ENCODE measurements at places on chromosomes 13 and 19.
A peak's percentile ranks its signal among the peaks of the same experiment; 100 is the strongest.

DNA sequence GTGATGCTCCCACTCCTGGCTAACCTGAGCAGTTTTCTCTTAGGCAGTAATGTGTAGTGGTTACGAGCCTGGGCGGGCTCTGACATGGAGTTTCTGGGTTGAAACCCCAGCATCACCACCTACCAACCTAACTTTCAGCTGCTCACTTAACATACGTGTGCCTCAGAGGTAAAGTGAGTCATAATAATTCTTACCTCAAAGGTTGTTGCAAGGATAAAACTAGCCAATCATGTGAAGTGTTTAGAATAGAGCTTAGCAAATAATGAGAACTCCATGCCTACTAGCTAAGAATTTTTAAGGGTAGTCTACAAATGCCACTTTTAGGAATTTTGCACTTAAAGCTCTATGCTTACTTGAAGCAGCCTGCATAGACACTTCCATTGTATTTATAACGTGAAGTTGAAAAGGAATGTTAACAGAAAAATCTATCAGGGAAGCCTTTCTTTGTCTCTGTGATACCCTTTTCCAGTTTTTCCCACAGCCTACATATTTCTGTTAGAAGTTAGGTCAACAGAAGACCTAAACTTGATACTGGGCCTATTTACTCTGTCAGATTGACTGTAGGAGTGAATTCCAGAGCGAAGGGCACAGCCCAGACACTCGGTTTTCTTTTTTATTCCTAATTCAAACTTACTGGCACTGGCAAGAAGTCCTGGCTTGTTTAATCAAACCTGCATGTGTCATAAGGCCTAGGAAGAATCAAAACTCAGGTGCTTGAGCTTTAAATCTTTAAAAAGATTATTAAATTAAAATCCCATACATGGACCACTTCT lies 90.7 kb downstream of the FREM2 start:
- DNase-seq: no peak
- no peaks in the 10 kb centered on the region for H3K27me3 ChIP-seq
- no peak overlapping the region for H3K27ac ChIP-seq
- no peaks in the 10 kb centered on the region for H3K4me1 ChIP-seq
- H3K4me3 ChIP-seq: no peak overlapping the region
- H3K36me3 ChIP-seq: no peaks in the 10 kb centered on the region

DNA sequence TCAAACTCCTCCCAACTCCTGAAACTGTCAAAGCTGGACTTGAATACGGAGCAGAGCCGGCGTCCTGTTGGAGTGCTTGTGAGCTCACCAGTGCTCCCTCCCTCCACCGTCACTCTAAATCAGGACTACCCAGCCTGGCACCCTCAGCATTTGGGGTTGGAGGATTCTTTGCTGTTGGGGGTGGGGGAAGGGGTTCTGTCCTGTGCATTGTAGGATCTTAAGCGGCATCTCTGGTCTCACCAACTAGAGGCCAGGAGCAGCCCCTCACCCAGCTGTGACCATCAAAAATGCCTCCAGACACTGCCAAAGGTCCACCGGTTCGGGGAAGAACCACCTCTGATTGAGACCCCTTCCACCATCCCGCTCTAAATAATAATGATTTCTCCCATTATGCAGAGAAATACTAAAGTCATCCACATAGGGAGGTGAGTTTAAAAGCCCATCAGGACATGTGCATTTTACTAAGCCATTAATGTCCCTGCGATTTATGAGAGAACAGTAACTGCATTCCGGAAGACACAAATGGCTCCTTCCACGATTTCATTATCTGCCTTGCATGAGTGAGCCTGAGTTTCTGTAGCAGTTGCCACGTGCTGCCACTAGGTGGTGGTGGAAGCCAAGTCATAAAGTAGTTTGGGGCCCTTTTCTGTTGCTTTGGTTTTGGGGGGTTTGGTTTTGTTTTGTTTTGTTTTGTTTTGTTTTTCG lies 16.1 kb upstream of the USP29 start:
- no peaks in the 10 kb centered on the region for H3K4me1 ChIP-seq
- H3K36me3 ChIP-seq: no peaks in the 10 kb centered on the region
- H3K27me3 ChIP-seq: peaks cover 13% of the 10 kb centered on the region
- no peak overlapping the region for H3K4me3 ChIP-seq

DNA sequence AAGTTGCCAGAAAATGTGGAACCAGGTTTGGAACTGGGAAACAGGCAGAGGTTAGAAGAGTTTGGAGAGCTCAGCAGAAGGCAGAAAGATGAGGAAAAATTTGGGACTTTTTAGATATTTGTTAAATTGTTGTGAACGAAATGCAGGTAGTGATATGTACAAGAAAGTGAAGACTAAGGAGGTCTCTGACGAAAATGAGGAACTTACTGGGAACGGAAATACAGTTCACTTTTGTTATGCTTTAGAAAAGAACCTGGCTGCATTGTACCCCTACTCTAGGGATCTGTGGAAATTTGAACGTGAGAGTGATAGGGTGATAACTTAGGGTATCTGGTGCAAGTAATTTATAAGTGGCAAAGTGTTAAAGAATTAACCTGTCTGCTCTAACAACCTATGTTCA lies 632.4 kb downstream of the SLITRK5 start:
- no peaks in the 10 kb centered on the region for H3K27me3 ChIP-seq
- no peak overlapping the region for H3K4me3 ChIP-seq
- no peak overlapping the region for H3K27ac ChIP-seq
- no peaks in the 10 kb centered on the region for H3K4me1 ChIP-seq

- no peak overlapping the region for H3K4me3 ChIP-seq
- H3K27me3 ChIP-seq: no peaks in the 10 kb centered on the region
- H3K27ac ChIP-seq: no peak overlapping the region
- H3K36me3 ChIP-seq: no peaks in the 10 kb centered on the region
Observed at GRCh38 chr19:53600217-53600616, 31.6 kb upstream of the DPRX start.

GRCh38 chr19:1417681-1418495 lies 10.5 kb downstream of the DAZAP1 start:
- no peaks in the 10 kb centered on the region for H3K27me3 ChIP-seq
- H3K27ac ChIP-seq: peak overlapping the region; percentile 71
- H3K4me3 ChIP-seq: no peak overlapping the region
- H3K36me3 ChIP-seq: no peaks in the 10 kb centered on the region
- no peak for DNase-seq
- H3K4me1 ChIP-seq: peaks cover 59% of the 10 kb centered on the region

DNA sequence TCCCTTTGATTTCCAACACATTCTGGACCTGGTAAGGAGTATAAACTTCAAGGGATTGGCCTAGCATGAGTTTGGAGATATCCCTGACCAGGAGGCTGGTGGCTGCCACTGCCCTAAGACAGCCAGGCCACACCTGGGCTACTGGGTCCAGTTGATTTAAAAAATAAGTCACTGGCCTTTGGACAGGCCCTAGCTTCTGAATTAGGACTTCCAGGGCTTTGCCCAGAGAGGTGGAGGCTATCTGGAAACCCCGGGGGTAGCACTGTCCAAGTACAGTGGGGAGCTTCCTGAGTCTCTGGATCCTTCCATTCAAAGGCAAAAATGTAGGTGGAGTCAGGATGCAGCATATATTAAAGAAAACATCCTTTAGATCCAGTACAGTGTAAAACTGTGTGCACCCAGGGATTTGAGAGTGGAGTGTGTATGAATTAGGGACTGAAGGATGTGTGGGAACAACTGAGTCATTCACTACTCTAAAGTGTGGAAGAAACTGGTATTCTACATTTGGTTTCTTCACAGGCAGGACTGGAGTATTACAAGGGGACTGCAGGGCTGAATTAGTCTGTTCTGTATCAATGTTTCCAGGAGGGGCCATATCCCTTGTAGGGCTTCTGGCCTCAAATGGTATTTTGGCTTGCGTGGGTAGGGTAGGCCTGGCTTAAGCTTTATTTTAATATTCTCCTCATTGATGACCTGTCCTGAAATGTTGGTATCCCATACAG lies 14.8 kb upstream of the FCGBP start:
- H3K27ac ChIP-seq: no peak overlapping the region
- H3K36me3 ChIP-seq: no peaks in the 10 kb centered on the region
- H3K27me3 ChIP-seq: no peaks in the 10 kb centered on the region
- no peak overlapping the region for H3K4me3 ChIP-seq
- no peak for DNase-seq
